ENCODE measurements at places on chromosomes 7 and 10.

DNA sequence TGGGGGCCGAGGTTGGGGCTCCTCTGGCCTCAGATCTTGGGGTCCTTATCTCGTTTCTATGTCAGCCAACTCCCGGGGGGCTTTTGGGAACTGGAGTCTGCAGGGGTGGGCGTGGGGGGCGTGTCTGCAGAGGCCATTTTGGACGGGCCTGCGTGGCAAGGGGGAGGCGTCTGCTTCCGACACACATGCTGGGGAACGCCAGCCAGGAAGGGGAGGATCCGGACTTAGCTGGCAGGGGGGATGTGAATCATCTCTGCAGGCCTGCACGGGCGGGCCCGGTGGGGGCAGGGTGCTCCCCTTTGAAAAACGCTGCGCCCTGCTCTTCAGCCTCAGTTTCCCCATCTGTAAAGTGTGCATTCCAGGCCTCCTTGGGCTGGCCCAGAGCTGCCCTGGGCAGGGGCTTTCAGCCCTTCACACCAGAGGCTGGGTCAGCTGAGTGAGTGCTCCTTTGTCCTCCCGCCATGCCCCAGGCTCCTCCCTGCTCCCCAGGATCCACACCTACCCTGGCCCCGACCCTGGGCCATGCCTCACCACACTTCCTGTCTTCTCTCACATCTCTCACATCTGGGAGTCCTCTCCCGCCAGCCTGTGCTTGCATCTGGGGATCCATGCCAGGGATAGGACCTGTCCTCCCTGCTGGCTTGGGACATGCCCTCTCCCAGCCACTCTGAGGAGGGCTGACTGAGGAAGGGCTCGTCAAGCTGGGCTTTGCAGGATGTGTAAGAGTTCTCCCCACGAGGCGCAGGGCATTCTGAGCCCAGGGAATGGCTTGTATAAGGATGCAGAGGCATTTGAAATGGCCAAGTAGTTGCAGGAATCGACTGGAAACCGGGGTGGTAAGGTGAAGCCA is 172.6 kb upstream of the TNRC18 start:
- DNase-seq: peak; percentile 87

DNA sequence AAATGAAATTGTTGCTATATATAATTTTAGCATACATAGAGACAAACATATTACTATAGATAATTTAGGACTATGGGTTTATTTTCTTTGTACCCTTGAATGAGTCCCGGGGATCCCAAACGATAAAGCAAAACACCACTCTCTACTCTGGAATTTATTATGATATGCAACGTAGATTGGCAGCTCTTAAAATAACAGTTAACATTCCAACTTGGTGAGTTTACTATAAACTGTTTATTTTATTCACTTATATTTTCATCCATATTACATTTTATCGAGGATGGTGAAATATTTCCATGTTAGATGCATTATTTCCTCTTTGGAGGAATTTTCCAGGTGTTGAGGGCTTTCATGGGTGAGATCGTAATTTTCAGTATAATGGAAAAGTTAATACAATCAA is 138.7 kb upstream of the DGKB start:
- DNase-seq: no peak

DNA sequence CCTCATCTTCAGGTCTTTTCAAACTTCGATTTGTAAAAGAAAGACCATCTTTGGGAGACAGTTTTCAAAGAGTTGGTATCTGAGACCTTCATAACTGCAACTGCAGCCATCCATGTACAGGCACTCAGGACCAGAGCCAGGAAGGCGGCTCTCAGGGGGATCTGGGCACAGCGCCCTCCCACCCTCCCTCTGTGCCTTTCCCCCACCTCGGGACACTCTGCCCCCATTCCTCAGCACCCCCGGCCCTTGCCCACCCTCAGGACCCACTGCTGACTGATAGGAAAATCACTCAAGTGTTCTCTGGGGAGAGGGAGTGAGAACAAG is 143.6 kb downstream of the CUBN start:
- DNase-seq: no peak

DNA sequence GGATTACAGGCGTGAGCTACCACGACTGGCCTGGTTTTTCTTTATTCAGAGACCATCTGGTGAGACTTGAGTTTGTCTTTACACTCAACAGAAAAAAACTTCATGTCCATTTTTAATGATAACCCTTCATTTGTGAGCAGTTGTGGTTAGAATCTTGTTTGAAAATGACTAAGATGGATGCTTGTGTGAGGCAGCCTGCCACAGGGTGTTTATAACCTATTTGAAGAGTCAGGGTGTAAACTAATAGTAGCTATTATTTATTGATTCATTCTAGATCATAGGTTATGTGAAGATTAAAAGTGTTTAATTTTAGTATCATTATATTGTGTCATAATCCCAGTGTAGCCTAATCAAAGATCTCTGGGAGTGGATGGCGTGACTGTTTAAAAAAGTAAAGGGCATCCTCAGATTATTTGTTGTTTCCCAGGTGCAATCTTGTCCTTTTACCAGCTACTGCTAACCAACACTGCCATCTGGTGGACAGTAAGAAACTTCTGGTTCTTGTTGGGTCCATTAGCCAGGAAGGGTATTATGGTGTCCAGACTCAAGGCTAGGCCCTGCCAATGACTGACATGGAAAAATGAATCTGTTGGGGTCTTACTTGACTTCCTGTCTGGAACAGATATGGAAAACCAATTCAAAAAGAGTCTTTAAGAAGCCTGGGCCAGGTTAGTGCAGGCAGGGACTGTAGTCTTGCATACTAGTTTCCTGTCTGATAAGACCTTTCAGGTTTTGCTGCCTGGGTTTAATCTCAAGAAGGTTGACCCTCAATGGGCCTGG is 24.9 kb downstream of the NRBF2 start:
- peak; percentile 71 for DNase-seq

- DNase-seq: no peak
Measured at GRCh38 chr10:48678041-48678440, 6.6 kb upstream of the WDFY4 start.

Measured in activated CD8-positive, alpha-beta memory T cell treated with anti-CD3 and anti-CD28 coated beads for 24 hours (primary cell).